ENCODE measurements at places on chromosomes 5 and 9.

GRCh38 chr9:35280399-35280798 is 118.6 kb downstream of the UNC13B start:
- H3K4me3 ChIP-seq = no peak overlapping the region
- no peak for DNase-seq
- H3K27ac ChIP-seq = no peak overlapping the region
- H3K27me3 ChIP-seq = no peaks in the 10 kb centered on the region
- no peaks in the 10 kb centered on the region for H3K4me1 ChIP-seq

DNA sequence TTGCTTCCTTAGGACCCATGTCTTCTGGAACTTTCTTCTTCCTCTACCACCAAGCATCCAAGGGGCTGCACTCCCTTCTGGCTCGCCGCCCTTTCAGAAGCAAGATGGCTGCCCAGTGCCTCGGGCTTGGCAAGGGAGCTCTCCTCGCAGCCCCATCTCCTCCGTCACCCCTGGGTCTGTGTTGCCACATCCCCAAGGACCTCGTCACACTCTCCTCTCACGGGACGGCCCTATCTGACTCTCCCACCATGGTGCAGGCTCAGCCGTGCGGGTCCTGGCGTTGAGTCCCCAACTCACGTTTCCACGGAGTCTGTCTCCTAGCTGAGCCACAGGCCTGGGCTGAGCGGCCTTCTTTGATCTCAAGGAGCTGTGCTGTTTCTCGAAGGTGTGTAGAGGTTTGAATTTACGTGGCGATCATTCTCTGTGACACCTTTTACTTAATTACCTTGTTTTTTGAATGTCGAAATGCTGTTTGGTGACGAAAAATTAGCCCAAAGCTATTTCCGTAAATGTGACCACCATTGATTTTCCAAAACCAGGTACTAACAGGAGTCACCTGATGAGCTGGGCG is 15.0 kb upstream of the SCGB3A1 start:
- no peaks in the 10 kb centered on the region for H3K36me3 ChIP-seq
- H3K4me1 ChIP-seq = no peaks in the 10 kb centered on the region
- no peak overlapping the region for H3K27ac ChIP-seq
- H3K4me3 ChIP-seq = no peak overlapping the region

GRCh38 chr9:133945977-133946753 is 46.0 kb downstream of the VAV2 start:
- no peak for DNase-seq
- H3K36me3 ChIP-seq = no peaks in the 10 kb centered on the region
- H3K27me3 ChIP-seq = no peaks in the 10 kb centered on the region
- H3K4me3 ChIP-seq = no peak overlapping the region
- no peaks in the 10 kb centered on the region for H3K4me1 ChIP-seq

- no peaks in the 10 kb centered on the region for H3K36me3 ChIP-seq
- H3K27me3 ChIP-seq = no peaks in the 10 kb centered on the region
- H3K27ac ChIP-seq = no peak overlapping the region
- no peaks in the 10 kb centered on the region for H3K4me1 ChIP-seq
These were observed 52.3 kb downstream of the NTNG2 start for GRCh38 chr9:132214027-132214622.

DNA sequence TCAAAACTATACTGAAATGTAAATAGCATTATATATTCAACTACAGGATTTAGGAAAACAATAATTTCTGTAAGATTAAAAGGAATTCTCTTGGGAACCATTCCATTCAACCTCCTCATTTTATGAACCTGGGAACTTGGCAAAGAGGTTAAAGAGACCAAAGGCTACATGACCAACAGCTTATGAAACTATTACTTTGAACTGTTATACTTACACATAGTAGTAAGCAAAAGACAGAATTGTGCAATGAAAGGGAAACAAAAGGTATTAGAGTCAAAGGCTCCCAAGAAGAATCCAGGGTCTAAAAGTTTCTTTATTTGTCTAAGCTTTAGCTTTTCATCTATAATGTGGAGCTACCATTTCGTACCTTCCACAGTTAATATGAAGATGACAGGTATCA is 7.2 kb downstream of the C9orf72 start:
- no peak overlapping the region for H3K27ac ChIP-seq
- H3K27me3 ChIP-seq = no peaks in the 10 kb centered on the region
- DNase-seq = no peak
- no peaks in the 10 kb centered on the region for H3K4me1 ChIP-seq

DNA sequence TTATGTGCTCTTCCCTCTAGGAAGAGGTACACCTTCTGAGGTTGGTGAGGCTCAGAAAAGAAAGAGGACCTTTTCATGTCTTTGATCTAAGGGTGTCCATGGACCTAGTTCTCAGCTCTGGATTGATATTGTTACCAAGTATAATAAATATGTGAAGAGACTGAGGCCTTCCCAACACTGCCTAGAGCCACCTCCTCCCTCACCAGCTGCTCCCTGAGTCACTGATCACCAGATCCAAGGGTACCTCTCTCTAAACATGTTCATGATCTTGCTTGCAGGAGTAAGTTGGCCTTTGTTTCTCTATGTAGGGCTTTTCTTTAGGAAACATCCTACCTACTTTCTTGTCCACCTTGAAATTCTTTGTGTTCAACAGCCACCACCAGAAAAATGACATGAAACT is 218.8 kb upstream of the ADRA1B start:
- no peaks in the 10 kb centered on the region for H3K36me3 ChIP-seq
- no peak overlapping the region for H3K4me3 ChIP-seq
- no peaks in the 10 kb centered on the region for H3K4me1 ChIP-seq
- no peaks in the 10 kb centered on the region for H3K27me3 ChIP-seq

DNA sequence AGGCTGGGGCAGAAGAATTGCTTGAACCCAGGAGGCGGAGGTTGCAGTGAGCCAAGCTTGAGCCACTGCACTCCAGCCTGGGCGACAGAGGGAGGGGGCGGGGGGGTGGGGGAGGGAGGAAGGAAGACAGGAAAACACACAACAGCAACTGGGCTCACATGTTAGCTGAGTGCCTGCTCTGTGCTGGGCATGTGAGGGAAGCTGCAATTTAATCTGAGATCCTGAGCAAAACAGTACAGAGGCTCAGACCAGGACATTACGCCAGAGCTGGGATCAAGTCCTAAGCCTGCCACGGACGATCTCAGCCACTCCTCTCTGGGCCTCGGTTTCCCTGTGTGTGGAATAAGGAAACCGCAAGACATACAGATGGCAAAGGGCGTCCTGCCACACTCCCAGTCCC is 119.1 kb downstream of the VAV2 start:
- H3K36me3 ChIP-seq = no peaks in the 10 kb centered on the region
- no peaks in the 10 kb centered on the region for H3K4me1 ChIP-seq
- no peak overlapping the region for H3K27ac ChIP-seq

DNA sequence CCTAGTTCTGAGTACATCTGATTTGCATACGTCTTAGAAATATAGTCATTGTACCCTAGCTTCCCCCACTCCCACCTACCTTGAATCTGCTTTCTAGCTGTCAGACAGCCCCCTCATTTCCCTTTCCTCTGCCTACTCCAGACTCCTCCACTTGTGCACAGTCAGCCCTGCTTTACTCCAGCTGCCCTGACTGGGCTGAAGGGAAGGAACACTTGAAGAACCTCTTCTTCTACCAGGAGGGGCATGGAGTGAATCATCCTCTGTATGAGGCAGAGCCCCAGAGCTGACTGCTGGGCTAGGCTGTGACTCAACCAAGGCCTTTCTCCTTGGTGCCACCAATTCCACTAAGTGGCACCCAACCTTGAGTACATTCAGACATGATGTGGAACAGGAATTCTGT is 18.1 kb upstream of the ZFR start:
- H3K36me3 ChIP-seq = no peaks in the 10 kb centered on the region
- H3K4me3 ChIP-seq = no peak overlapping the region
- no peak overlapping the region for H3K27ac ChIP-seq
- no peak for DNase-seq
- H3K4me1 ChIP-seq = no peaks in the 10 kb centered on the region
- H3K27me3 ChIP-seq = no peaks in the 10 kb centered on the region

DNA sequence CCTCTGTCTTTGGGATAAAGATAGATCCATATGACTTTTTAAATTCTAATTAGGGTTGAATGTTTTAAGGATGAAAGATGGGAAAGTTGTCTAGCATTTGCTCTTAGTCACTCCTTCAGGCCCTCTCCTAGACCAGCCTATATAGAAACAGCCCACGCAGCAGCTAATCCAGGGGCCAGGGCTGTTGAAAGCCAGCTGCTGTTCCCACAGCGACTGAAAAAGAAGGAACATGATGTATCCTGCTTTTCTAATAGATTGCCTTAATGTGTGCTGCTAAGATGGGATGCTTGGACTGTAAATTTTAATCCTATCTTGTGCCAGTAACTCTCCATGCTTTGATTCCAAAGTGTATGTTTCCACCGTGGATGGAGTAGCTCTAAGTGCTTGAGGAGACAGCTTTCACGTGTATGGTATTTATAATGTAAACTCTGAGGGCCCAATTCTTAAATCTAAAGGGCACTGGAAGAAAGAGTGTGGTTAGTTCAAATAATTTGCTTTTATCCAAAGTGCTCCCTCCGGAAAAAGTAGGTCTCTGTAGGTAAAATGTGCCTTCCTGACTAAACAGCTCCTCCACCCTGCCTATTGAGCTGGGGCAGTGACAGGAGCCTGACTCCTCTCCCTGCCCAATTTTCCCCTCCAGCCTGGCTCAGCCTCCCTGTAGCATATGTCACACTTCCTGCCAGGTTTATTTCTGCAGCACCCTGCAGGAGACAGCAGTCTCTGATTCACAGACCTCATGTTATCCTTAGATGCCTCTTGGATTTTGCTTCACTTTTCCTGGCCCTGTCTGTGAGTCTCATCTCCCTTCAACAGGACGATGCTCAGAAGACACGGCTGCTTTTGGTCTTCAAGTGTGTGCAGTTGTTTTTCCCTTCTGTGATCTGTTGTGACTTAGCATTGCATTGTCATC is 33.2 kb downstream of the SLC36A1 start:
- H3K36me3 ChIP-seq = peaks cover 16% of the 10 kb centered on the region
- DNase-seq = peak; percentile 17
- peak overlapping the region; percentile 39 for H3K27ac ChIP-seq
- H3K4me3 ChIP-seq = no peak overlapping the region

DNA sequence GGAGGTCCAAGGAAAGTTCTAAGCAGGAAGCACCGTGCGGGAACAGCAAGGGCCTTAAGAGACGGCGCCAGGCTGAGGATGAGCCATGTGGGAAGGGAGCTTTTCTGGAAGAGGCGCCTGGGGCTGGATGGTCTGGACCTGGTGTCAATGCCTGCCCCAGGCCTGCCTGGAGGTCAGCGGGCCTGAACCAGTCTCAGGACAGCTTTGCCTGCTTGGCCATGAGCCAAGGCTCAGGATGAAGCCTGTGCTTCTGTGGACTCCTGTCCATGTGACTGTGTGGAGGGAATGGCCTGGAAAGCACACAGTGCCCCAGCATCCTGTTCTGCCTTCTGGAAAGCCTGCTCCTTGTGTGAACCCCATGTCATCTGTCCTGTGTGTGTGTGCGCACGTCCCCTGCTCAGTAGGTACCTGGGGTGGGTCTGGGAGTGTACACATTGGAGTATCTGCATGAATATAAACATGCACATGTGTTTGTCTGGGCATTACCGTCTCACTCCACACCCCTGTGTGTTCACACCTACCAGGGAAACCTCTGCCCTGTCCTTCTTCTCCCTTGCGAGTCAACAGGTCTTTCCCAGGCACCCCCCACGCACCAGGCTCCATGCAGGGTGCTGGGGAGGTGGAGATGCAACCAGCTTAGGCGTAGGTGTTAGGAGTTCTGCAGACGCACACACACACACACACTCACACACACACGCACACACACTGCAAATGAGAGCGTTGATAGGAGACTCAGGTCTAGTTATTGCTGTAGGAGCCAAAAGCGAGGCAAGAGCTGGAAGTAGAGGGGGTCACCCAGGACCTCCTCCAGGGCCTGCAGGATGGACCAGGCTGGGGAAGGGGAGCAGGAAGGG is 24.8 kb downstream of the DAB2IP start:
- no peaks in the 10 kb centered on the region for H3K27me3 ChIP-seq
- H3K4me3 ChIP-seq = no peak overlapping the region
- no peaks in the 10 kb centered on the region for H3K36me3 ChIP-seq
- no peaks in the 10 kb centered on the region for H3K4me1 ChIP-seq
- no peak overlapping the region for H3K27ac ChIP-seq
- DNase-seq = no peak

- DNase-seq = no peak
- no peak overlapping the region for H3K4me3 ChIP-seq
- peaks cover 20% of the 10 kb centered on the region for H3K36me3 ChIP-seq
- H3K4me1 ChIP-seq = no peaks in the 10 kb centered on the region
- H3K27ac ChIP-seq = no peak overlapping the region
These were observed 153.6 kb downstream of the TRIO start for GRCh38 chr5:14296533-14297331.

GRCh38 chr9:136079916-136080246 is 15.2 kb downstream of the NACC2 start:
- H3K4me1 ChIP-seq = peaks cover 44% of the 10 kb centered on the region
- no peak overlapping the region for H3K4me3 ChIP-seq

DNA sequence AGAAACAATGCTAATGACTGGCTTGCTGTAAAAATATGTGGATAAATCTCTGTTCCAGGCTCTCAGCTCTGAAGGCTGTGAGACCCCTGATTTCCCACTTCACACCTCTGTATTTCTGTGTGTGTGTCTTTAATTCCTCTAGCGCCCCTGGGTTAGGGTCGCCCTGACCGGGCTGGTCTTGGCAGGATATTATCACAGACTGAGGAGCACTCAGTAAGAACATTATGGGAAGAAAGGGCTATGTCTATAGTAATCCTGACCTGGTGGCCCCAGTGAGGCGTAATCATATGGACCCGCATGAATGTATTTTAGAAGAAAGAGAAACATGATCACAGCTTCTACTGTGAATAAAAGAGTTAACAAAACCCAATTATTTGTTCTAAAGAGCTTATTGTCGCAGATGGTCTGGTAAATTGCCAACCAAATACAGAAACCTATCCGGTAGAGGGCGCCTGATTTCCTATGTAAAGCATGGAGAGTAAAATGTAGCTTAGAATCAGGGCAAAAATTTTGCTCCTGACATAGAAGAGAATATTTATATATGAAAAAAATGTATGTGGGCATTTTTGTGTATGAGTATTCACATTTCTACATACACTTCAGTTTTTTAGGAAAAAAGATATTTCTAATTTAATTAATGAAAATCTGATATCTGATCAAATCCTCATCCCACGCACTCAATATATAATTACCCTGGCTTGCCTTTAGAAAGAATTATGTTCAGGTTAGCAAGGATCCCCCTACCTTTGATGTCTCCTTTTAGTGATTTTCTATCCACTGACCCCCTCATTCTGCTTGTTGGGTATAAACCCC is 5.8 kb upstream of the IFNA1 start:
- no peak overlapping the region for H3K27ac ChIP-seq
- DNase-seq = peak; percentile 28
- H3K4me3 ChIP-seq = no peak overlapping the region
- no peaks in the 10 kb centered on the region for H3K4me1 ChIP-seq

- H3K4me1 ChIP-seq = no peaks in the 10 kb centered on the region
- no peaks in the 10 kb centered on the region for H3K27me3 ChIP-seq
- no peak overlapping the region for H3K4me3 ChIP-seq
- no peak overlapping the region for H3K27ac ChIP-seq
- no peak for DNase-seq
- H3K36me3 ChIP-seq = no peaks in the 10 kb centered on the region
These were observed 581.8 kb downstream of the TAF11L14 start for GRCh38 chr5:18216016-18216415.

DNA sequence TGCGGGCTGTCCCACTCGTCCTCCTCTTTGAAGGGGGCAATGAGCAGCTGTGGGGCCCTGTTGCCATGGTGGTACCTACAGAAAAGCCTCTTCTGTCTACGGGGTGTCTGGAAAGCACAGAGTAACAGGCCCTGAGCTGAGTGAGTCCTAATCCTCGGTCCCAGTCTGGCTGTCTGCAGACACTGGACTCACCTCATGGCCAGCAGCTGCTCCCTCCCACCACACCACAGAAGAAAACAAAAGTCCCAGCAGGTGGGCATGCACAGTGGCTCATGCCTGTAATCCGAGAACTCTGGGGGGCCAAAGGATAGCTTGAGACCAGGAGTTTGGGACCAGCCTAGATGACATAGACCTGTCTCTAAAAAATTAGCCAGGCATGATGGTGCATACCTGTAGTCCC is 19.9 kb downstream of the P4HA2 start:
- no peaks in the 10 kb centered on the region for H3K4me1 ChIP-seq
- H3K4me3 ChIP-seq = no peak overlapping the region
- DNase-seq = no peak
- H3K27ac ChIP-seq = no peak overlapping the region

Measured in transverse colon (tissue), 4 donors.